ENCODE measurements at places on chromosomes 11 and 22.

DNA sequence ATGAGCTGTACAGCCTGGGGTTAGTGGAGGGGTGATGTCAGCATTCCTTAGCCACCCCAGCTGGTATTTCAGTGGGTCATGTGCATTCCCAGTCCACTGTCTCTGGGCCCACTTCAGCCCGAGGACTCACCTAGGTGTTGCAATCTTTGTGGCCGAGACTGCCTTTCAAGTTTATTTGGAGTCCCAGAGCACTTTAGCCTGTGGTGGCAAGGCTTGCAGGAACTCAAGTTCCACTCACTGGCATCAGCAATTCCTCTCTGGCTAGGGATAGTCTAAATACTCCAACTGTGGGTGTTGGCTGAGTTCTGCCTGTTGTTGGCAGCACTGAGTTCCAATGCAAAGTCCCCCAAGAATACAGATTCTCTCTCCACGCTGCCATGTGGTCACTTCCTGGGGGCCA, 191.6 kb upstream of the PGR start:
- no peak for DNase-seq

DNA sequence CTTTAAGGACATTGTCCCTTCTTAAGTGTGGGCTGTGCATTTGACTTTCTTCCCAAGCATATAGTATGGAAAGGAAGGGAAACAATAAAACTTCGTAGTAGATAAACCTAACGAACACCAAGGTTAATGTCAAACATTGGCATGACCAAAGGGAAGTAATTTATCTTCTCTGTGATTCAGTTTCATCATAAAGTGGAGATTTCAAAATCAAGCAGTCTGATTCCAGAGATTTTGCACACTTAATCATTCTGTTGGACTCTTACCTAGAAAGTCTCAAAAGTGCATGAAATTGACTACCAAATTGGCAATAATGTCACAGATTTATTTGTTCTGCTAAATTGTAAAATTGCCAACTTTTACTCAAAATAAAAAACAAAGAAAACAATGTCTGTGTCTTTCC, 559.7 kb downstream of the JRKL start:
- no peak for DNase-seq

GRCh38 chr11:70612459-70613141, 214.3 kb downstream of the CTTN start:
- no peak for DNase-seq

- no peak for DNase-seq
Observed at GRCh38 chr11:132409573-132410355, 1039.3 kb downstream of the NTM start.

Data from AG04449 (cell line).